Stimulated activated CD4-positive, alpha-beta T cell treated with anti-CD3 and anti-CD28 coated beads, Interleukin-15, amount 100 ng/mL, for 24 hours (primary cell): ENCODE measurements at places on chromosomes 16 and 17.
A peak's percentile ranks its signal among the peaks of the same experiment; 100 is the strongest.

- peak; percentile 23 for DNase-seq
Observed at GRCh38 chr17:42016411-42016831, 818 bp downstream of the DNAJC7 start.

DNA sequence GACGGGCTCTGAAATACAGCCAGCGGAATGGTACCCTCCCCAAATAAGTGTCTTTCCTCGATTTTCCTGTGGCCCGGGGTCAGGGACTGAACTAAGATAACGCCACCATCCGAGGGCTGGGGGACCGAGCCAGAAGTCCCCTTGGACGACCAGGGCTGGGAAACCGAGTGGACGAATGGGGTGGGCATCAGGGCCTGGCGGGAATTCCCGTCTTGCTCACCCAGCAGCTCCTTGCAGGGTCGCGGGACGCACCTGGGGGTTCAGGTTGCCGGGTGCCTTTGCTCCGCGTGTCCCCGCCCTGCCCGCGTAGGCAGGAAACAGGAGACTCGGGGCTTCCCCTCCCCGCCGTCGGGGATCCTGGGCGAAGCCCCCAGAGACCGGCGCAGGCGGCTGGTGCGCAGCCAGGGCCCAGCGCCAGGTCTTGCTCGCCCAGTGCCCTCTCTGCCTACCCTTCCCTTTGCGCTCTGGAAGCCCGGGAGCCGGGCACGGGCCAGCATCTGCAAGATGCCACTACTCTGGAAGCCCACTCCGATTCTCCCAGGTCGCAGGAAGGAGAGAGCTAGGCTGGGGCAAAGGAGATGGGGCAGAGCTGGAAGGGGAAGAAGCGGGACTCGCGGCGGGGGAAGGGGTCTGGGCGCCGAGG is 665 bp upstream of the GRIN2C start:
- DNase-seq = peak; percentile 32

DNA sequence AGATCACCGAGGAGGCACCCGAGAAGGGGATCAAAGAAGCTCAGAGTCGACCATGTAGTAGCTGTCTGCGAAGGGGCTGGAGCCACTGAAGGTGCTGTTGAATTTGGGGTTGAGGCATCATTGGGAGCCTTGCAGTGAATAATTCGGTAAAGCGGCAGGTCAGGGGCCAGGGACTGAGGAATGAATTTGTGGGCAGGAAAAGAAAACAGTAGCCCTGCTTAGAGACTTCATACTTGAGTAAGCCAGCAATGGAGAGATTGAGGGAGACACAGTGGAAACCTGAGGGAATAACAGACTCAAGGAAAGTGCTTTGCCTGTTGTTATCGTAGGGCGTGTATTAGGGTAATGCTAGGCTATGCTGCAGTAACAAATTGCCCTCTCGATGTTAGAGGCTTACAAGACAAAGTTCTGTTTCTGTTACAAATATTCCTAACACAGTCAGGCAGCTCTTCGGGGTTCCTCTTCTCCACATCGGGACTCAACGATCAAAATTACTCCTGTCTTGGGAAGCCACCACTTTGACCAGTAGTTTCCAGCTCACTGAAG is 13.4 kb upstream of the HERPUD1 start:
- DNase-seq = no peak

DNA sequence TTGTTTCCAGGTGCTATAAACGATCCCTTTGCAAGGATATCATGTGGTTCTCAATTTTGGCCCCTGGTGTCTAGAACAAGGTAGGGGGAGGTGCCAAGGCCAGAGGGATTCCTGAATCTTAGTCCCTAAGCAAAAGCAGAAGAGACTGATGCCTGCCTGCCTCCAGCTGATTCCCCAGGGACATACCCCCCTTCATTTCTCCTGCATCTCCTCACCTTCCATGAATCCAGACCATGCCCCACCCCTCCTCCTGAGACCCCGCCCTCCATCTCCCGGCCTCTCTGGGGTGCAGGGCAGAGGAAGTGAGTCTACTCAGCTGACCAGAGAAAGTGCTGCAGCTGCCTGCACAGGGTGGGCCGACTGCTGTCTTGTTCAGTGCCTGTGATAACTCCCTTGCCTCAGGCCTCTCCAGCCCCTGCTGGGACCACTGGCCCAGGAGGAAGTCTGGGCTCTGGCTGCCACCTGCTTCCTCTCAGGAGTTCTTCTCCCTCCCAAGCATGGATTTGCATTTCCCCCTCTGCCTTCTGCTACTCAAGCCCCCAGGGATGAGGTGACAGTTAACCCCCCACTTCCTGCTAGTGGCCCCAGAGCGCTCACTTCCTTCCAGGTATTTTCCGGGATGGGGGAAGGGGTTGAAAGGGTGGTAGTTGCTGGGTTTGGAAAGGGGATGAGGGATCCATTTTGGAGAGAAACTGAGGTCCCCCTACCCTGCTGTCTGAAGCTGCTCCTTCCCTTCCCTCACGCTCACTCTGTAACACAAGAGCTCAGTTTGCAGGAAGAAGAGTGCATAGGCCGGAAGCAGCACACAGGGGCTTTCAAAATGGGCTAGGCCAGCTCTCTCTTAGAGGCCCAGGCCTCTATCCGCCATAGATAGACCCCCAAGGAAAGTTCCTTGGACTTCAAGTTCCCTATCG is 10.5 kb upstream of the TSPOAP1 start:
- DNase-seq = peak; percentile 92

DNA sequence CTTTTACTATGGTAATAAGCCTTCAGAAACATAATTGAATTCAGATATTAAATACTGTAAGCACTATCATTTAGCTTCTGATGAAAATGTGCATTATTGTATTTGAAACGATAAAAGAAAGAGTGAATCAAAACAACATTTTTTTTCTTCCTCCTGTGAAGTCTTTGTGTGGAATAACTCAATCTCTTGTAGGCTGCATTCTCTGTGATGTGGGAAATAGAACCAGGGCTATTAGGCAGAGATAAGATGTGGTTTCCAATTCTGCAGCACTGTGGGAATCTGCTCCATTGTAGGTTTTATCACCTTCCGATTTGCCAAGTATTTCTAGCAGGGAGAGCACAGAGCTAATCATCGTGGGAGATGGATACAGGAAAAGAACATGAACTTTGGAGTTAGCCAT is 624.5 kb downstream of the RBFOX1 start:
- no peak for DNase-seq

DNA sequence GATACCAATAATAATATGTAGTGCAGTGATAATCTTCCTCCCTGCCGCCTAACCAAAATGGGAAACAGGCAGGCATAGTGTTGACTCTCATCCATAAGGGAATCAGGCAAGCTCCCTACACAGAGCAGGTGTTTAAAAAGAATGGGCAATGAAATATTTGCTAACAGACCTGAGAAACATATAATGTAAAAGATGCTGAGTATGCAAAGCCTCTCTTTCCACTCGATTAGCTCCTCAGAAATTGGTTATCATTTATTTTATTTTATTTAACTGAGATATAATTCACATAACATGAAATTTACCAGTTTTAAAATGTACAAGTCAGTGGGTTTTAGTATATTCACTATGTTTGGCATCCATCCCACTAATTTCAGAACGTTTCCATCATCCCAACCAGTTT is 317.7 kb upstream of the TBX2 start:
- DNase-seq = no peak

DNA sequence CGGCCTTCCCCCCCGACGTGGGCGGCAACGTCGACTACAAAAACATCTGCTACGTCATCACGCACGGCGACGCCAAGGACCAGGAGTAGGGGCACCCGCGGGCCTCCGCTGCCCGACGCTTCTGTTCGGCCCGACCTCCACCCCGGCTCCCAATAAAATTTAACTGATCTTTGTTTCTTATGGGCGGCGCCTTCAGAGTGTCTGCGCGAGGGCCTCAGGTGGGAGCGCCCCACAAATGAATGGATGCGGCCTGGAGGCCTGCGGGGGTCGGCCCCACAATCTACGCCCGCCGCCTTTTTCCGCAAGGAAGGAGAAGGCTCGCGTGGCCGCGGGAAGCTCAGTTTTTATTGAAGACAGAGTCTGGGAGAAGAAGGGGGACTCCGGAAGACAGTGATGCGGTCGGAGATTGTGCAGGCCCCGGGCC is 3.2 kb downstream of the MYL11 start:
- DNase-seq = peak; percentile 91

GRCh38 chr17:67246403-67246652 is 1.3 kb upstream of the HELZ start:
- no peak for DNase-seq

GRCh38 chr16:29962344-29962994 is 590 bp downstream of the TMEM219 start:
- no peak for DNase-seq
